ENCODE measurements at places on chromosomes 2 and 18.

GRCh38 chr18:55245211-55245614 lies 286.0 kb upstream of the CCDC68 start:
- DNase-seq = no peak

- no peak for DNase-seq
These were observed 154.1 kb downstream of the SH3BP4 start for GRCh38 chr2:235105821-235106359.

- DNase-seq = no peak
These were observed 128.7 kb upstream of the L3MBTL4 start for GRCh38 chr18:6543330-6543908.

GRCh38 chr2:12284487-12284886 lies 432.2 kb upstream of the TRIB2 start:
- no peak for DNase-seq

GRCh38 chr2:17518212-17519154 lies at the start of gene RAD51AP2:
Gene RAD51AP2 (minus strand): TSS chr2:17518440. CDS start chr2:17518415, 25 bp downstream.
- no peak for DNase-seq

DNA sequence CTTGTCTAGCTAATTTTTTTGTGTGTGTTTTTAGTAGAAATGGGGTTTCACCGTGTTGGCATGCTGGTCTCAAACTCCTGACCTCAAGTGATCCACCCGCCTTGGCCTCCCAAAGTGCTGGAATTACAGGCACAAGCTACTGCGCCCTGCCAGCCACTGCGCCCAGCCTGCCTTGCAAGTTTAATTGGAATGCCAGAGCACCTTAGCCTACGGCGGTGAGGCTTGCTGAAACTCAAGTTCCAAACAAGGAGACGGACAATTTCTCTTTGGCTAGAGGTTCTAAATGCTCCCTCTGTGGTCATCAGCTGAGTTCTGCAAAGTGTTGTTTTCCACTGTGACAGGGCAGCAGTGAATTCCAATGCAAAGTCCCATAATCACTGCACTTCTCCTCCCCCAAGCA lies 583.4 kb downstream of the KCNJ3 start:
- DNase-seq = no peak

- no peak for DNase-seq
These were observed 12.9 kb upstream of the C2orf74 start for GRCh38 chr2:61149074-61149473.

- no peak for DNase-seq
These were observed 589.1 kb upstream of the CDH2 start for GRCh38 chr18:28766027-28766426.

DNA sequence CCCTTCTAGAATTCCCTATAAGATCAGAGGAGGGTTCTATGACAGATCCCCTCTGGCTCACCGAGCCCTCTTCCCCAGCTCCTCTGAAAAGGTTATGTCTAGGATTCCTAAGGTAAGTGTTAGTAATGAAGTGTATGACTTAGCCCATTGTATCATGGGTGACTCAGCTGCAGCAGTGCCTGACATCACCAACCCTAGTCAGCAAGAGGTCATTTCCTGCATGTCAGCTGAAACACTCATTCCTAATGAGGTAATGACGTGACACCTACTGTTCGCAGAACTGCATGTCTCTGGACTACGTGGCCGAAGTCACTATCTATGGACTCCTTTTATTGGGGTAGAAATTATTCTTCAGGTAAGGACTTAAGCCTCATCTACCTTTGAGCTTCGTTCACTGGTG lies 196.1 kb upstream of the MYT1L start:
- no peak for DNase-seq

DNA sequence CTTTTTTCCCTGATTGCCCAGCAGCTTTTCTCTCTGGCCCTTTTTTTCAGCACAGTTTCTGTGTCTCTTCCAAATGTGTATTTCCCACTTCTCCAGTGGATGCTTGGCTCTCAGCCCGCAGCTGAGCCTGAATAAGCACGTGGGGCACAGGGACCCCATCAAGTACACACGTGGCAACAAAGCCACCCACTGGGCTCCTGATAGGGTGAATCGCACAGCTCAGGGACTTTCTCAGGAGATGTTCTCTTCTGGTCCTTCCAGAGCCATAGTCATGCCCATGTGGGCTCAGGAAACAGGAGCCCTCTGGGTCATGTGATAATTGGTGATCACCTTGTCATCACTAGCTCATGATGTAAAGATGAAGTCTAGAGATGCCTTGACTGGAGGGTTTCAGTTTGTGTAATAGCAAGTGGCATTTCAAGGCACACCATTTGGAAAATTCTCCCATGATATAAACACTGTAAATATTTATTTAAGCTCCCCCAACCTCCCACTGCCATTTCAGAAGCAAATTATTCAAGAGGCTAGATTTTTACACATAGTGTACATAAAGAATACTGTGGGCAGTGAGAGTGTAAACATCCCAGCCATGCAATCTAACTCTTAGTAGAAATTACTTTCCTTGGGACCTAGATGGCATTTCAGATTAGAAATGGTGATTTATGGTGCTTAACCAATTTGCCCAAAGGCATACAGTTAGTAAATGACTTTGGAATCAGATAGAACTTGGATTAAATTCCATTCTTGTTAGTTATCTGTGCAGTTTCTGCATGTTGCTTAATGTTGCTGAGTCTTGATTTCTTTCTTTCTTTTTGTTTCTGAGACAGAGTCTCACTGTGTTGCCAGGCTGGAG lies 597.5 kb downstream of the SLC4A3 start:
- no peak for DNase-seq
